GM20000 (cell line): ENCODE measurements at places on chromosomes 7 and 10.

- DNase-seq: no peak
These were observed 180.1 kb downstream of the ARID5B start for GRCh38 chr10:62081341-62082270.

- peak; percentile 11 for DNase-seq
These were observed 247.3 kb downstream of the SEMA3A start for GRCh38 chr7:83947260-83947659.

DNA sequence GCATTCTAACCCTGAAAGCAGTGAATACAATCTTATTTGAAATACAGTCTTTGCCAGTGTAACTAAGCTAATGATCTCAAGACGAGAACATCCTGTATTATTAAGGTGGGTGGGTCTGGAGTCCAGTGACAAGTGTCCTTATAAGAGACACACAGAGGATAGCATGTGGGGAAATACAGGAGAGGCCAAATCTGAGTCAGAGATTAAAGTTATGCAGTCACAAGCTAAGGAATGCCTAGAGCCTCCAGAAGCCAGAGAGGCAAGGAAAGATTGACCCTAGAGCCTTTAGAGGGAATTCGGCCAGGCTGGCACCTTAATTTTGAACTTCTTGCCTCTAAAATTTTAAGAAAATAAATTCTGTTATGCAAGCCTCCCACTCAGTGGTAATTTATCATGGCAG, 87.5 kb upstream of the HGF start:
- no peak for DNase-seq

GRCh38 chr7:37208528-37208927, 240.1 kb downstream of the ELMO1 start:
- DNase-seq: peak; percentile 58

DNA sequence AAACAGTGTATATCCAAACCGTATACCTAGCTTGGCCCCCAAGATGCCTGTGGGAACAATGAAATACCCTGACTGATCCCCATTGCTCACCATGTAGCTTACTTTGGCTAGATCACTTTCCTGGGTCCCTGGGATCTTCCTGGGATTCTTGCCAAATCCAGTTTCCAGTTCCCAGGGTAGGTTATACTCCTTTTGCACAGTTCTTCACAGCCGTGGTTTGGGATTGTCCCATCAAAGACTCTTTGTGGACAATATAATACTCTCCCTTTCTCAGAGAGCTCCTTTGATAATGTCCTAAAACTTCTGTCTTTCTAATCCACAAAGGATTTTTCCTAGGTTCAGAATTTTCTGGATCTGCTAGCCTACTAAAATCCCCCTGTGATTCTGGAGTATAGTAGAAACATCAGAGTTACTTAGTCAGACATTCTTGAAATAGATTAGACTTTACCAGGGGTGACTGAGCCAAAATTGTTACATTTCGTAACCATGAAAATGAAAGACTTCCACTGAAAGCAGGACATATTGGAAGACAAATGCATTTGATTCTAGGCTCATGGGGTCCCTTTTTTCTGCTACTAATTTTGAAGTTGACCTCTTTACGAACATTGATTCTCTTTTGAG, 388.3 kb upstream of the ETV1 start:
- DNase-seq: no peak

- DNase-seq: no peak
These were observed 9.3 kb upstream of the ZC3HAV1L start for GRCh38 chr7:139044813-139045794.

DNA sequence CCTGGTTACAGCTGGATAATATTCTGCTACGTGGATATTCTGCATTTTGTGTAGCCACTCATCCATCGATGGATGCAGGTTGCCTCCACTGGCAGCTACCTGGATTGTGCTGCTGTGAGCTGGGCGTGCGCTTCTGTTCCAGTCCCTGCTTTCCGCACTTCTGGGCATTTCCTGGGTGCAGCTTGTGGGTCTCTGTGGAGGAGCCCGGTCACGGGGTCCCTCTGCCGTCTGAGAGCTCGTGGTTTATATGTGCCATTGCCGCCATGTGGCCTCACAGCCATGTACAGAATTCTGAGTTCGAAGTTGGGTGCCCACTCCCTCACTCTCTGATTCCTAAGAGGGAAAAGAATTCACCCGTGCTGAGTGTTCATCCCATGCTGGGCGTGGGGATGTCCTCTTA, 38.3 kb downstream of the JAKMIP3 start:
- no peak for DNase-seq

DNA sequence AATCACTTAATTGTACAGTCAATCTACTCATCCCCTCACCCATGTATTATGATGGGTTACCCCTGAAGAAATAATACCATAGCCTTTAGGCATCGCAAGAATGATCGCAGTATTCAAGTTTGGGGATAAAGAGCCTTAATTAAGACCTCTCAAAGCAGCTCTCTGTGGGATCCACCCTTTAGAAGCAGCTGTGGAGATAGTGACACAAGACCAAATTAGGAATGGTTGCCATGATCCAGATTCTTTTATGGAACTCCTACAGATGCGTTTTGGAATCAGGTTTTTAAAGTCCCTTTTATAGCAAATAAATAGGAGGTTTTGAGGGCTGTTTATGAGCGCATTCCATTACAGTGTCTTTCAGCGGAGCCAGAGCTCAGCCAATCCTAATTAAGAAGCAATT, 12.2 kb downstream of the TES start:
- DNase-seq: no peak

GRCh38 chr7:19526639-19527038, 182.2 kb downstream of the POLR1F start:
- DNase-seq: no peak

DNA sequence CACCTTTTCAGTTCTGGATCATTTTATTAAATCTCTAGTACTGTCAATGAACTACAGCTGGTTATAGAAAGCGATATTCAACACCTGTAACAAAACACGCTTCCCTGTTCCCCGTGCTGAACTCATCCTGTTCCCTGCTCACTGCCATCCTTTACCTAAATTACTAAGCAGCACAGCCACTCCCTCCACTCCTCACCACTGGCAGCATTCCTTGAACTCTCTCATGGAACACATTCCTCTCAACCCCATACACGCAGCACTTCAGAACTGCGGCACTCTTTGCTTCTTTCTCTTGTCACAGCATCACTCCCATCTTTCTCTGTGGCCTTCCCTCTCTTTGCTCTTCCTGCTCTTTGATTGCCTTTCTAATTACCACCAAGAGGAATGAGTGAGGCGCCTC, 27.4 kb downstream of the RELN start:
- no peak for DNase-seq

DNA sequence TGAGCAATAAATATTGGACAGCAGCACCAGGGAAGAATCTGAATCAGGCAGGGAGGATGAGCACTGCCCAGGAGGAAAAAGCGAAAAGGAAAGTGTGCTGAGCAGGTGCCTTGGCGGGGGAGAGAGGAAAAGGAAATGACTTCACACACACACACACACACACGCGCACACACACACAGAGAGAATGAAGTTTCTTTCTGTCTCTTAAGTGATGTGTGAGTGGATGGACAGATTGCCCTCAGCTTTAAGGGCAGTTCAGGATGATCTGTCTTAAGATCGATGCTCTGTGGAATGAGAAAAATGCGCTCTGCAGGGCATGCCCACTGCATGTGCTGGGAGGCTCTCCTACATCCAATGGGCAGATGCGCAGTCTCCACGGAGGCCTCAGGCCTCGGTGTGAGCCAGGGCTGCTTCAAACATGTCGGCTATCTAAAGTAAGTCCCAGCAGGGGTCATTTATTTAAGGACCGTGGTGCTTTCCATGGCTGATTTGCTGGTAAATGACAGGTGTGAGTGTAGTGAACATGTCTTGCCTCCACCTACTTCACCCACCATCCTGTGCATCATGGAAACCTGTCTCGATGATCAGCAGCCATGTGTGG, 2.5 kb upstream of the ACBD5 start:
- peak; percentile 73 for DNase-seq

GRCh38 chr10:59980356-59980755, 74.0 kb upstream of the CCDC6 start:
- DNase-seq: no peak

DNA sequence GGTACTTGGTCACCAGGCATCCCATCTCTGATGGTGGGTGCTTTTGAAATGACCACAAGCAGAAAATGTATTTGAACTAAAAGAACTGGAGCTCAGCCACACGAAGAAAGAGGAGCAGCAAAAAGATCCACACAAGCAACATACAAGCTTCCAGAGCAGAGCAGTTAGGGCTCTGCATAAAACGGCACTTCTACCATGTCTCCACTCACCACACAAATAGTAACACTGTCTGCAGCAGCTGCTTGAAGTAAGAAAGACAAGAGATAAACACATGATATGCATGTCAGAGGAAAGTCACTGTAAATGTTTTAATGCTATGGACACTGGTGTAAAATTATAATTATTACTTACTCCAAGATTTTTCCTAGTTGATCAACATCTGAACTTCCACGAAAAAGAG, 32.5 kb upstream of the FAM133B start:
- no peak for DNase-seq

DNA sequence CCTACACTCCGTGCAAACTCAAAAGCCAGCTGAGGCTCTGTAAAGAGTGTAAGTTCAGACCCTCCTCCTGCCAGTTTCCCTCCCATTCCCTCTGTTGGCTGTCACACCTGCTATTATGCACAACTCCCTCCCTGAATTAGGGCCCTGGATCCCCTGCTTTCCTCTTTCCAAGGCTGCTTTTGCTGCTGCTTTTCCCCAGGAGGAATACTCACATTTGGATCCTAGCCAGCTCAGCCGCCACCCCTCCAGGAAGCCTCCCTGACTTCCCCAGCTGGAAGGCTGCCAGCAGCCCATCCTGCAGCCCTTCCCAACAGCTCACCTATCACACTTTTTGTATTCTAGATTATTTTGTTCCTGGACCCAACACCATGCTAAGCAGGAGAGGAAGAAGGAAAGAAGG, 40.9 kb upstream of the WDR11 start:
- DNase-seq: no peak

DNA sequence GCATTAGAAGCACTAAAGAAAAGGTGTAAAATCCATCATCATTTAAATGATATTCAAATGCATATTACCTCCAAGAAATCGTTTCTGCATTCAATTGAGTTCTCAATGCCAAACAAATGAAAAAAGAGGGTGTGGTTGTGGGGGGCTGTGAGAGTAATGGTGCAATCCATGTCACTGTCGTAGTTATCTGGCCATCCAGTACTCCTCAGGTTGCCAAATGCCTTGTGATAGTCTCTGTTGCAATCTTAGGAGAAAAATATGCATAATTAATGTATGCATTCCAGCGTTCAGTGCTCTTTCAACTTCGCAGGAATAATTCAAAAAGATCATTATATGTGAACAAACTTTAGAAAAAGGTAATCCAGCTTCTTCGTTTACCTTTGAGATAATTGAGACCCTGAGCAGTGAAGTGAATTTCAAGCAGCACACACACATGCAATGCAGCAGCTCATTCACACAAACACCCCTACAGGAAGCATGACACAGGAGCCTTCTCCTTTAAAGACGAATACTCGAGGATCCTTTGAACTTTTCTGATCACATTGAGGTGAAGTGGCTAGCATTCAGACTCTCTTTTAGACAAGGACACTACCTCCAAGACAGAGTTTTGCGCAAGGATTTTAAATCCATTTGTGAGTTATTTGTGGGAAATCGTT, 73.4 kb downstream of the OR13A1 start:
- no peak for DNase-seq

DNA sequence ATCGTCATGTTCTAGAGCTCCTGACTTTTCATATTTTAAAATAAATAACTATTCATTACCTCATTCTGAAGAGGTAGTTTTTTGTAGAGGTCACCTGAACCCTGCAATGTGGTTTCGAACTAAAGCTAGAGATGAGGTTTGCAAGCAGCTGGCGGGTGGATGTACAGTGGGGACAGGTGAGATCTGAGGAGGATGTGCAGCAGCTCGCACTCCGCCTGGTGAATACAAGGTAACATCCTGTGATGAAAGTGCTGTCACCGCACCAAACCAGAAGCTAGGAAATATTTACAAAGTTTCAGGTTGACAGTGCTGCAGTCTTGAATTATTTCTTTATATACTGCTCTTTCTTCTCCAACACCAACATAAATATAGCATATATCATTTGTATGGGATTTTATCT, 26.5 kb downstream of the NDUFB2 start:
- DNase-seq: no peak

- DNase-seq: peak; percentile 60
These were observed 23.7 kb downstream of the SRRM3 start for GRCh38 chr7:76225379-76225778.

- no peak for DNase-seq
These were observed 793.0 kb upstream of the IGFBP3 start for GRCh38 chr7:46713868-46714596.
